ENCODE measurements at places on chromosomes 11 and 22. TPM values are rescaled to one million over a fixed set of nuclear protein-coding genes. Genes with fewer than 3 reads are reported as not detected.

Gene PRSS23
- total RNA-seq: 826 TPM

Gene OR4C45
- not detected for total RNA-seq

Gene CBLIF
- total RNA-seq: not detected

Gene OR52H1
- total RNA-seq: 0.29 TPM

Gene DUSP8
- under 0.01 TPM for total RNA-seq

Gene DDTL
- total RNA-seq: 1.8 TPM

Gene TRIM49
- not detected for total RNA-seq

Gene TIRAP
- total RNA-seq: 10.6 TPM

Gene GNAZ
- total RNA-seq: 0.72 TPM

Gene APOA4
- not detected for total RNA-seq

Gene MUC5B
- total RNA-seq: not detected

Gene TH
- under 0.01 TPM for total RNA-seq

Gene NLRP10
- total RNA-seq: 14.1 TPM

Gene CCDC83
- not detected for total RNA-seq

Gene GPHA2
- total RNA-seq: not detected

Gene EMID1
- 0.29 TPM for total RNA-seq

Gene BTBD18
- not detected for total RNA-seq

Gene GAS2
- 0.36 TPM for total RNA-seq

Gene CRYBB3
- not detected for total RNA-seq

Gene CLTCL1
- total RNA-seq: 28.6 TPM

Gene MMP27
- total RNA-seq: not detected
